HepG2 (cell line): ENCODE measurements at places on chromosomes 1 and 21. TPM values are rescaled to one million over a fixed set of nuclear protein-coding genes. Genes with fewer than 3 reads are reported as not detected.

Gene TMEM39B
- 3.1 and 4.9 TPM in 2 replicates for total RNA-seq

DNA sequence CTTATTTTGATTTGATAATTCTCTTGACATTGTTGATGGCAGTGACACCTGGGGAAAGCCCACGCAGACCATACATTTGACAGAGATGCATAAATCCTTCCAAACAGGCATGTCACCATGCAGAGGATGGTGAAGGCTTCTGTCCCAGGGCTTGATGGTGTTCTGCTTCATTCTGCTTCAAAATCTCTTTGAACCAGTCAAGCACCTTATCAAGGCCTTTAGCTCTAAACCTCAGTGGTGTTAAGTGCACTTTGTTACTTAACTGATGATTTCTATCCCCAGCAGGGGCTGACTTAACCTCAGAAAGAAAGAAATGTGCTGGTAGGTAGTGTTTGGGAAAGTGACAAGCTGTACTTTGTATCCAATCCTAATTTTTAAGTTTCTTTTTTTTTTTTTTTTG is 81.1 kb downstream of the RRAGC start:
- no peak overlapping the region for H3K27ac ChIP-seq
- no peak for DNase-seq

DNA sequence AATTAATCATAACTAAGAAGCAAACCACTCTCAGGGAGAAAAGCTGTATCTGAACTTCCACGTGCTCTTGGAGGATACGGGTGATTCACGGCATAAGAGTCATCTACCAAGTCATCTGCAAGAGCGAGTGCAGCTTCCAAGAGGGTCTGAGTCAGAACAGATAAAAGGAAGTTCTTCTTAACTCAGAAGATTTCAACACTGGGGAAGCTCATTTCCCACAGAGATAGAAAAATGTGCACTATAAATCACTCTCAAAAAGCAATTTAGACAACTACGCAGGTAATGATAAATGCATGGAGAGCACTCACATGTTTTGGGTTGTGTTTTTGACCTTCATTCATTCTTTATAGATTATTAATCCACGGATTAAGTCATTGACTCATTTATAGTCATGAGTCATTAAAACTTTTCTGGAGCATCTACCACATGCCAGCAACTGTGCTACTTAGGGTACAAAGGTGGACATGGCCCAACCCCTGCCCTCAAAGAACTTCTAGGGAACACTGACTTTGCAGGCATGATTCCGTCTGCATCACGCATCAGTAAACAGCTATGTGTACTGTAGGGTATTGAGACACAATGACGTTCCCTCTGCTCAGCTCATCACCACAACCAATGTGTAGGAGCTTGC is 20.8 kb downstream of the KCNJ15 start:
- H3K27ac ChIP-seq, result no peak overlapping the region
- H3K4me1 ChIP-seq, result no peaks in the 10 kb centered on the region
- no peaks in the 10 kb centered on the region for H3K36me3 ChIP-seq
- H3K4me3 ChIP-seq, result no peak overlapping the region

DNA sequence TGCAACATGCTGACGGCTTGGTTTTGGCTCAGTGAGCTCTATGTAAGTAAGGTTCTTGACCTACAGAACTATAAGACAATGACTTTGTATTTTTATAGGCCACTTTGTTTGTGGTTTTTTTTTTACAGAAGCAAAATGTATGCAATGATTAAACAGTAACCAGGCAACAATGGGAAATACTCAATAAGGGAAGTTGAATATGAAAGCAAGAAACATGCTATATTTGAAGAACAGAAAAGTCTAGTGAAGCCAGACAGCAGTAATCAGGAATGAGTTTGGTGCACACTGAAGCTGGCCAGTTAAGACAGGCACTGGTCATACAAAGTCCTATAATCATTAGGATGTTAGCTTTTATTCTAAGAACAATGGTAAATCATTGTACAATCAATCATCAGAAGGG is 1926.8 kb downstream of the NCAM2 start:
- DNase-seq, result no peak
- no peaks in the 10 kb centered on the region for H3K27me3 ChIP-seq
- no peaks in the 10 kb centered on the region for H3K4me1 ChIP-seq

GRCh38 chr1:173314656-173315055 is 107.5 kb upstream of the TNFSF4 start:
- no peaks in the 10 kb centered on the region for H3K4me1 ChIP-seq
- no peaks in the 10 kb centered on the region for H3K36me3 ChIP-seq
- no peaks in the 10 kb centered on the region for H3K27me3 ChIP-seq
- no peak overlapping the region for H3K27ac ChIP-seq
- no peak overlapping the region for H3K4me3 ChIP-seq

GRCh38 chr1:8875216-8875861 is 3.1 kb downstream of the ENO1 start:
- H3K4me1 ChIP-seq, result peaks cover 60% of the 10 kb centered on the region
- peaks cover 2% of the 10 kb centered on the region; the same call in 2 of the 3 replicates for H3K27me3 ChIP-seq
- H3K4me3 ChIP-seq, result peak overlapping the region; percentile 93
- H3K36me3 ChIP-seq, result peaks cover 61% of the 10 kb centered on the region

DNA sequence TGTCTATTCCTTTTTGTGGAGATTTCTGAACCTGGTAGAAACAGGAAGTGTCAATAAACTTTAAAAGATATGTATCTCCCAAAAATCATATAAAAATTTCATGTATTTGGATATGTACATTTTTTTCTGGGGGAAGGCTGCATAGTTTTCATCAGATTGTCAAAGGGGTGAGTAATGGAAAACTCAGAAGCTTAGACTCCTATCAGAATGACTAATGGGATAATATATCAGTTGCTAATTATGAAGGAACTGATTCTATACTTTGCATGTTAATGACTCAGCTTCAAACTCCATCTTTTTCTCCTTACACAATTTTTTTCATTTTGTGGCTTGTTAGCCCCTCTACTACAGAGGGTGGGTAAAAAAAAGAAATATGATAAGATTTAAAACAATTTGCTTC is 55.9 kb downstream of the GON4L start:
- no peak for DNase-seq
- peaks cover 7% of the 10 kb centered on the region for H3K36me3 ChIP-seq
- no peaks in the 10 kb centered on the region for H3K4me1 ChIP-seq
- H3K4me3 ChIP-seq, result no peak overlapping the region
- no peak overlapping the region for H3K27ac ChIP-seq

GRCh38 chr1:153612111-153612754 is 704 bp downstream of the S100A16 start:
- H3K36me3 ChIP-seq, result no peaks in the 10 kb centered on the region
- H3K4me3 ChIP-seq, result peak overlapping the region; percentile 60
- H3K27me3 ChIP-seq, result no peaks in the 10 kb centered on the region; the same call in 2 of the 3 replicates
- peaks cover 91% of the 10 kb centered on the region for H3K4me1 ChIP-seq
- peak overlapping the region; percentile 66 for H3K27ac ChIP-seq
